Lung (tissue), 17 donors: ENCODE measurements at places on chromosomes 7 and 10.

DNA sequence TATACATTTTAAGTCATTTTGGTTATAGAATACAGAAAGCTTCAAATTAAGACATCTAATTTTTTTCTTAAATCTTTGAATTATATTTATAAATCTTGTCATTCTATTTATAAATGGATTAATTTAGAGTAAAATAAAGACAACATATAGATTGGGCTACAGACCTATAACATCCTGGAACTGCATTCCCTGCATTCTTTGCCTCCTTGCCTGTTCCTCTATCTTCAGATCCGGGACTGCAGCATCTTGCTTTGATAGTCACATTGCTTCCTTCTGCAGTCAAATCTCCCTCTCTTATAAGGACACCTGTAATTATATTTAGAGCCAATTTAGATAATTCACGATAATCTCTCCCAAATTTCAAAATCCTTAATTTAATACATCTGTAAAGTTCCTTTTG is 64.2 kb downstream of the ATRNL1 start:
- DNase-seq: no peak

DNA sequence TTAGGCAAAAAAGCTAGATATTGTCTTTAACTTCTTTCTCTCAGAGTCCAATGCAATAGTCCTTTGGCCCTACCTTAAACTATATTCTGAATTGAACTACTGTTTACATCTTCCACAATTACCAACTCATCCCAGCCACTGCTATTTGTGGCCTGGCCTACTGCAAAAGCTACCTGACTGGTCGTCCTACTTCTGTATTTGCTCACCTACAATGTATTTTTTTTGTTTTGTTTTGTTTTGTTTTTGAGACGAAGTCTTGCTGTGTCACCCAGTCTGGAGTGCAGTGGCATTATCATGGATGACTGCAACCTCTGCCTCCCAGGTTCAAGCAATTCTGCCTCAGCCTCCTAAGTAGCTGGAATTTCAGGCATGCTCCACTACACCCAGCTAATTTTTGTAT is 51.2 kb downstream of the ARL4A start:
- DNase-seq: no peak

GRCh38 chr7:37118004-37118403 is 330.7 kb downstream of the ELMO1 start:
- DNase-seq: no peak

- no peak for DNase-seq
Measured at GRCh38 chr10:3760083-3760482, 24.9 kb downstream of the KLF6 start.
